ENCODE measurements at places on chromosomes 11 and 22.
A peak's percentile ranks its signal among the peaks of the same experiment; 100 is the strongest.

- DNase-seq, result no peak
Observed at GRCh38 chr22:19058713-19059451, 63.3 kb downstream of the DGCR2 start.

GRCh38 chr22:22986640-22987039, 83.7 kb upstream of the GNAZ start:
- no peak for DNase-seq

GRCh38 chr22:32476281-32477195, 1.9 kb downstream of the FBXO7 start:
- DNase-seq, result peak; percentile 43

GRCh38 chr11:79510960-79511359, 70.1 kb upstream of the TENM4 start:
- no peak for DNase-seq

DNA sequence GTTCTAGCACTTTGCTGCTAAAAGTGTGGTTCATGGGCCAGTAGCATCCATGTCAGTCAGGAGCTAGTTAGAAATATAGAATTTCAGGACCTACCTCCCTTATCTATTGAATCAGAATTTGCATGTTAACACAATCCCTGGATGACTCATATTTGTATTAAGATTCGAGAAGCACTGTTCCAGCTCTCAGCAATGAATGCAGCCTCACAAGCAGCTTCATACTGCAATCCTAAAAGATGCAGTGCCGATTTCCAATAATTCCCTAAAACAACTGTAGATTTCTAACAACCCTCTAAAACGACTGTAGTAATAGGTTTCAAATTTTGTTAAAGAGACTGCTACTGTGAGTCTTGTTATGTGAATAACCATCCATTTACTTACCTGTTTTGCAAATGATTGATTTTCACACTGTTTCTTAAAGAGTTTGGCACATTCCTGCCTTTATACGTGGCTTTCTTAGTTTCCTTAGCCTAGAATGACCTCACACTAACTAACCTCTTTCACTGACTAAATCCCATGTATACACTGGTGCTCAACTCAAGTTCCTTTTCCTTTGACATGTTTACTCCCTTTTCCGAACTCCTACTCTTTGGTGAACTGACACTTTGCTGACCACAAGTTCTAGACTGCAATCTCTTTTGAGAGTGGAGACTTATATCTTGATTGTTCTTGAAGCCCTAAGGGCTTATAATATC, 511.8 kb downstream of the METTL15 start:
- no peak for DNase-seq

- no peak for DNase-seq
Observed at GRCh38 chr11:26739366-26740073, 17.7 kb upstream of the SLC5A12 start.

DNA sequence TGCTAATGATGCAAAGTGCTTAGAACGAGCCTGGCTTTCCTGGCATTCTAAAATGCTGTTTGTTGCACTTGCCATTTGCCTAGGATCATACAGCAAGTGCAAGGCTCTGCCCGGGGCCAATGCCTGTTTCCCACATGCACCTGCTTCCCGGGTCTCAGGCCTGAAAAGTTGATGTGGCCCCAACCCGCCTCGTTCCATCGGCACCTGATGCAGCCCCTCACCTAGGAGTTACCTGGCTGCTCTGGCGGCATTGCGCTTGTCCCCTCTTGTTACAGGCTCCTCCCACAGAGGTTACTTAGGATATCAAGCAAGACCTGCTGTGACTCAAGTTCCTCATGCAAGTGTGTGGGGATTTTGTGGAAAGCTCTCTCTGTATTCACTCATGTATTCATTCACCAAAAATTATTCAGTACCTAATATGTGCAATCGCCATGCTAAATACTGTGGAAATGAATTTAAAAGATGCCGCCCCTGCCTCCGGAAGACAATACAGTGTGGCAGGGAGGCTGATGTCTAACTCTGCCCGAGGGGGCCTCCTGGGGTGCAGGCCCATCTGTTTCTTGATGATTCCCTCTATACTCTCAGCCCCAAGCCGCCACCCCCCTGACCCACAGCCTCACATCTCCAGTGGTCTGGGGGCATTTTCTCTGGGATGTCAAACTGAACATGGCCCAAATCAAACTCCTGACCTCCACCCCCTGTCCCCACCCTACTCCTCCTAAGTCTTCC, 184.5 kb downstream of the EFCAB6 start:
- no peak for DNase-seq

DNA sequence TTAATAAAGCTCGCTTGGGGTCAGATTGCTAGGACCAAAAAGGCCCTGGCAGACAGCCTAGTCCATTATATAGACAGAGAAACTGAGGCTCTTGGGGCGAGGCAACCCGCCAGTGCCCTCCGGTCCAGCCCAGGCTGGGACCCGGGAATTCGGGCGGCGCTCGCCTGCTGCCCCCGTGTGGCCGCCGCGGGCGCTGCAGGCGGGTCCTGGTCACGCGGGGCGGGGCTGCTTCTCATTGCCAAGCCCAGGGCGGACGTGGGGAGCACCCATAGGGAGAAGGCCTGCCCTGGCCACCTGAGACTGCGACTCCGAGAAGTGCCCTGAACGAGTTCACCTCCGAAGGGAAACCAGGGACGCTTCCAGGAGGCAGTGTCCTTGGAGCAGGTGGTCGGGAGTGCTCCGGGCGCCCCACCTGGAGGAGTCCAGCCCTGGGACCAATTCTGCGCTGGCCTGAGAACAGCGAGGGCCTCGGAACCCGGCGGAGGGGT, 36.0 kb upstream of the CSNK1E start:
- peak; percentile 35 for DNase-seq

DNA sequence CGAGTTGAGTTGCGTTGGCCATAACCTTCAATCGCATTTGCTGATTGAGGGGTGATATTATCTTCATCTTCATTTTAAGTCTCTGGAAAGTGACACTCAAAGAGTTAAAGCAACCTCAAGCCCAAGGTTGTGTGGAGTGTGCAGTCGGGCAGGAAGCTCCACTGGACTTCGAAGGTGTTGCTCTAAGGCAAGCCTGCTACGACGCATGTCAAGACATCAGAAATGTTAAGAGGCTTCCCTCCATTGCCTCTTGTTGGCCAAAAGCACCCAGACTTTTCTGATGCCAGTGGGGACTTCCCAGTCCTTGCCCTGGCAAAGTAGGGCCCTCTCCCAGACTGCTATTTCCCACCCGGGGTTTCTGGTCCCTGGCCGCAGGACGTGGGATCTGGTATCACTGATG, 23.6 kb upstream of the SCGB1D1 start:
- no peak for DNase-seq

DNA sequence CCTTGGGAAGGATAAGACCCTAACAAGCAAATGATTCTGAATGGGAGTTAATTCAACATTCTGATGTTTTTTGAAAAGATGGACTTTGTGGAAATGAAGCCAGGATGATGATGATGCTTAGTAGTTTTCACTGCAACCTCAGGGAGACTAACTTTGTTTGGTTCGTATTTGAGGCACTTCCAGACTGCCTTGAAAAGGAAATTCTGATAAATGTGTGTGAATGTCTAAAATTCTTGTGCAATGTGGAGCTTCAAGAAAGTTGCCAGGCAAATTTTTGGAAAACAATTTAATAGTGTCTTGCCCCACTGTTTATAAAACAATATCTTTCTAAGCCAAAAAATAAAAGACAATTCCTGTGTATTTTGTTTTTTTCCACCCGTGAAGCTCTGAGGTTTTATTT, 11.2 kb upstream of the NAV2 start:
- no peak for DNase-seq

GRCh38 chr11:107605061-107606006, 14.4 kb downstream of the ELMOD1 start:
- DNase-seq, result no peak

- no peak for DNase-seq
Observed at GRCh38 chr11:35122308-35122707, 16.7 kb upstream of the CD44 start.

- DNase-seq, result no peak
Observed at GRCh38 chr22:19527321-19527721, 3.1 kb upstream of the CLDN5 start.

GRCh38 chr22:47064016-47064415, 301.6 kb downstream of the TBC1D22A start:
- no peak for DNase-seq

DNA sequence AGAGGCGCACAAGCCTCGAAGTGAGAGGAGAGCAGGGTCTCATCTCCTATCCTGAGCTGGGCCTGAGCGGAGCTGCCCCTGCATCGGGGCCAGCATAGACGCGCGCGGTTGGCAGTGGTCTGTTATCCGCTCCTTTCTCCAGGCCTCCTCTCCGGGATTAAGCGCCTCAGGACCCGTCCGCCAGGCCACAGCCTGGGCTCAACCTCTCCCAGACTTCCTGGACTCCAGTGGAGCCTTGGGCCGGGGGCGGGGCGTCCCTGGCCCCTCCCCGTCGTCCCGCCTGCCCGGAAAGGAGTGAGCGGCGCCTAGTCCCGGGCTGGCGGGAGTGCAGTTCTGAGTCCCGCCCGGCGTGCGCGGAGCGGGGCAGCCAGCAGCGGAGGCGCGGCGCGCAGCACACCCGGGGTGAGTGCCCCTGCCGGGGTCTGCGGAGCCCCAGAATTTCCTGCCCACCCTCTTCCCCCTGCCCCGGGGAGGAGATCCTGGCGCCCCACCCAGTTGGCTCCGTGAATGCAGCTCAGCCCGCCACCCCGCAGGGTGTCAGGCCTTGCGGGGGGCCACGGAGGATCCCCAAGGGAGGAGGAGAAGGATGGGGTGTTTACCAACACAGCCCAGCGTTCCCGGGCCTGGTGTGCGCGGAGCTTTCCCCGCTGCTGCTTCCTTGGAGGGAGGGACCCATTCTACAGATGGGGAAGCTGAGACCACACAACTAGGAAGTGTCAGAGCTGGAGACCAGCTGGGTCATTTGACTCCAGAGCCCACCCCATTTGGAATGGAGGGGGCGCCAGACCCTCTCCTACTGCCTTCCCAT, at the start of gene TCIRG1:
Gene TCIRG1 (plus strand): TSS at position 308 of the 808 bp plus-strand sequence. CDS start 2,247 bp downstream, outside the sequence.
- DNase-seq, result peak; percentile 51

DNA sequence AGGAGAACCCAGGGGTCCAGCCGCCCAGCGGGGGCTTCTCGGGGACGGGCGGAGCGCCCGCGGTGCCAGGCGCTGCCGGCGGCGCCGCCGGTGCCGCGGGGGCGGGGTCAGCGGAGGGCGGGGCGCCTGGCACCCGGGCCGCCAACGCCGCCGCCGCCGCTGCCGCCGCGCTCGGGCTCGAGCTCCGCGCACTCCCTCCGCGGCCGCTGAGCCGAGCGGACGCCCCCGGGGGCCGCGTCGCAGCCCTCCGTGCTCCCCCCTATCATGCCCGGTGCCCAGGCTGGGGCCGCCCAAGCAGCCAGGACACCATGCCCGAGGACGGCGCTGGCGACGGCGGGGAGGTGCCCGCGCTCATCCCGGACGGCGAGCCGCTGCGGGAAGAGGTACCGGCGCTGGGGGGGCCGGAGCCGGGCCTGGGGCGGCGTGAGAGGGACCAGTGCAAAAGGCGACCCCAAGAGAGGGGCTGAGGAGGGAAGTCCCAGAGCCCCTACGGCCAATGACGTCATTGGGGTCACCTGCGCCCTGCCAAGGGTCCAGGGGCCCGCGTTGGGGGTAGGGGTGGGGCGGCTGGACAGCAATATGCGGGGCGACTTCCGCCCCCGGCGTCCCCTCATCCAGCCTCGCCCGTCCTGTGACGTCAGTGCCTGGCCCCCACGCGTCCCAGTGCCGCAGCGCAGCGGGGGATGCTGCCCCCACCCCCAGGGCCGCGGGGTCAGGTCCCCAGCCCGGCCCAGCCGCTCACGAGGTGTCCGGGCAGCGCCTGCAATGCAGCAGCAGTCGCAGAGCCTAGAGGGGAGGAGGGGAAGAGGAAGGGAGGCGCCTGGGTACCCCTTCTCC, at the start of gene TMEM151A:
Gene TMEM151A (plus strand): TSS at position 189 of the 837 bp plus-strand sequence. CDS start 120 bp downstream, at position 309.
- no peak for DNase-seq

DNA sequence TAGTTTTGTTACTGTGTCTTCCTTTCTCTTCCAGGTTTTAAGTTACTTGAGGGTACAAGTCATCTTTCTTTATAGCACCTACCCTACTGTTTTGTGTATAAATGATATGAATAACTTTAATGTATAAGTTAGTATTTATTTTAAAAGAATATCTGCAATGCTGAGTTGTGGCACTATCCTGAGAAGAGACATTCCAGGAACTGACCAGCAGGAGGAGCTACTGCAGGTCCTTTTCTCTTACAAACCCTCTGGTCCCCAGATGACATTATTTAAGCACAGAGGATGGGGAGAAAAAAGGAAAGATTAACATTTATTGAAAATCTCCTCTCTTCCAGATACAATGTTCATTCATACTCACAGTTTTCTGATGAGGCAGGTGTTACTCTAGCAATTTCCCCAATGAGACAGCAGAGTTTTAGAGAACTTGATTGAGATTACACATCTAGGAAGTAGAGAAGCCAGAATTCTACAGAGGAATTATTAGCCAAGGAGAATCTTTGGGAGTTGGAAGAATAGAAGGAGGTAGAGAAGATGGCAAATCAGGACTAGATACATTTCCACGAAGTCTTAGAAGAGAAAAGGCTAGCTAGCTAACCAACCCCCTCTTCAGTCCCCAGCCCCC, 541.2 kb upstream of the API5 start:
- peak; percentile 71 for DNase-seq

Data from pons (tissue), 1 donor.